Vagina (tissue), 2 donors: ENCODE measurements at places on chromosomes 4 and X. TPM values are rescaled to one million over a fixed set of nuclear protein-coding genes. Genes with fewer than 3 reads are reported as not detected.

DNA sequence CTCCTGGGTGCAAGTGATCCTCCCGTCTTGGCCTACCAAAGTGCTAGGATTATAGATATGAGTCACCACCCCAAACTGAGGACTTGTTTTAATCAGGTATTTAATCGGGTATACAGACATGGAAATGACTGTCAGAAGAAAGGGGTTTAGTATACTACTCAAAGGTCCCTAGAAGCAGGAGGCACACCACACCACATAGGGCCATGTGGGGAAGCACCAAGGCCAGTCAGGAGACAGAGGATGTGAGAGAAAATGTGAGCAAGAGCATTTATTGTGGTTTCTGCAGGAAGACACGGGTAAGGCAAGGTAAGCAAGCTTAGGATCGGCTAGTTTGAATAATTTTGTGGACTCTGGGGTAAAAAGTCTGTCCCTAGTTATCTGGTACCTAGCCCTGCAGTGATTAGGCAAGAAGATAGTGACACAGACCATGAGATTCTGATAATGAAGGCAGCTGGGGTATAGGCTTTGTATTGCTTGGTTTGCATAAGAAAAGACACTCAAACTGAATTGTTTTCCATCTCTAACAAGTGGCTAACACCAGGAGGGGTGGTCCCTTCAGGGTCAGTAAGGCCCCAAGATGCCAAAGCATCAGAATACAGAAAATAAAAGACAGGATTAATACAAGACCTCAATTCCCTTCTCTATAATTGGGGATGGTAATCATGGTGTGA lies 408.8 kb upstream of the F9 start:
- no peaks in the 10 kb centered on the region for H3K36me3 ChIP-seq
- H3K4me1 ChIP-seq = no peaks in the 10 kb centered on the region
- DNase-seq = no peak

DNA sequence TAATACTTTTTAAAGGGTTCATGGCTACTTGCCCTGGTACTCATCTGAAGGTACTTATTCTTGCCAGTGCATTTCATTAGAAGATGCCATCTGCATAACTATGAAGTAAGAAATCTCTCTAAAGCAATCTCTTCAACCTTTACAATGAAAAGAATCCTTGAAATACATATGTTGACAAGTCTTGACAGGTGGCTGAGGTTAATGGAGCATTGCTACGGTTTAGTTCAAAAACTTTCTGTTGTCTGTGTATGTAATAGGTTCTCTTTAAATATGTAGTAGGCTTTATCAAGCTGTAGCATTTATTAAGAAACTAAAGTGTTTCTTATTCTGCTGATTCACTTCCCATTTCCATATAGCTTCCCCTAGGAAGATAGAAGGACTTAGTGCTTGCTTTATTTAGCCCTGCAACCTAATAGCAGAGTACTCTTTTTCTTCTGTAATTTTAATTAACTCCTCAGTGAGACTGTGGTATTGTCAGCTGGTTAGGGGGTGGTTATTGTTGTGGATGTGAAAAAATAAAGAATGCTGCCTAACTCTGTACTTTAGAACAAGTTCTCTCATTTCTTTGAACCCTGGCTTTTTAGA lies 39.3 kb downstream of the SLAIN2 start:
- no peak overlapping the region for H3K27ac ChIP-seq
- H3K4me3 ChIP-seq = no peak overlapping the region
- no peaks in the 10 kb centered on the region for H3K27me3 ChIP-seq
- peaks cover 16% of the 10 kb centered on the region for H3K36me3 ChIP-seq
- H3K4me1 ChIP-seq = peaks cover 22% of the 10 kb centered on the region

TRIM60 gene
- not detected for total RNA-seq

ASB11 gene
- total RNA-seq = not detected

DNA sequence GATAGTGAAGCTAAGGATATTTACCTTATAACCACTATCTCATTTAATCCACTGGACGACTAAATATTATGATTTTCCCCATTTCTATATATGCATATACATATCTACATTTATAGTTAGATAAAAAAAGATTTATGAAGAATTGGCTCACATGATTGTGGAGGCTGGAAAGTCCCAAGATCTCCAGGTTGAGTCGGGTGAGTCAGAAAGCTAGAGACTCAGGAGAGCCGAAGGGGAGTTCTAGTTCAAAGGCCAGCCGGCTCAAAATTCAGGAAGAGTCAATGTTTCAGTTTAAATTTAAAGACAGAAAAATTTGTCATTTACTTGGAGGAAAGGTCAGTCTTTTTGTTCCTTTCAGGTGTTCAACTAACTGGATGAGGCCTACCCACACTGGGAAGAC lies 158.2 kb upstream of the CPEB2 start:
- no peaks in the 10 kb centered on the region for H3K4me1 ChIP-seq
- DNase-seq = no peak
- no peak overlapping the region for H3K4me3 ChIP-seq
- H3K27me3 ChIP-seq = no peaks in the 10 kb centered on the region

- no peaks in the 10 kb centered on the region for H3K27me3 ChIP-seq
- no peak for DNase-seq
- H3K27ac ChIP-seq = no peak overlapping the region
- no peaks in the 10 kb centered on the region for H3K4me1 ChIP-seq
Measured at GRCh38 chr4:25358515-25359275, 18.4 kb upstream of the ANAPC4 start.

- no peak overlapping the region for H3K27ac ChIP-seq
- no peaks in the 10 kb centered on the region for H3K36me3 ChIP-seq
- no peaks in the 10 kb centered on the region for H3K27me3 ChIP-seq
- H3K4me1 ChIP-seq = no peaks in the 10 kb centered on the region
- no peak for DNase-seq
Measured at GRCh38 chrX:112147206-112147605, 64.6 kb upstream of the TRPC5 start.

DNA sequence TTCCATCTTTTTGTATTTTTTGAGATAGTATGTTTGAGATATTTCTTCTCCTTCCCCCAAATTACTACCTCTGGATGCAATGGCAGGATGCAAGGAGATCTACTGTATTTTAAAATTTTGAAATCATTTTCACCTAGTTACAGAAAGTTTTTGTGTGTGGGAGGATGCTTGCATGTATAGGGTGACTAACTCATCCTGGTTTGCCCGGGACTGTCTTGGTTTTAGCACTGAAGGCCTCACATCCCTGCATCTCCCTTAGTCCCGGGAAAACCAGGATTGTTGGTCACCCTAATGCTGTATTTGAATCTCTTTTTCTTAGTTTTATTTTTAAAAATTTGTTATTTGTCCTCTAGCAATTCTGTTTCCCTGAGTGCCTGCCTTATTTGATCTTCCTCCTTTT lies 12.1 kb downstream of the SUPT20HL2 start:
- H3K4me3 ChIP-seq = no peak overlapping the region
- no peak overlapping the region for H3K27ac ChIP-seq
- DNase-seq = no peak
- no peaks in the 10 kb centered on the region for H3K4me1 ChIP-seq
- H3K36me3 ChIP-seq = no peaks in the 10 kb centered on the region

GRCh38 chrX:82589410-82589809 lies 918.7 kb upstream of the POU3F4 start:
- H3K4me1 ChIP-seq = no peaks in the 10 kb centered on the region
- H3K4me3 ChIP-seq = no peak overlapping the region
- no peaks in the 10 kb centered on the region for H3K36me3 ChIP-seq
- no peak overlapping the region for H3K27ac ChIP-seq

DNA sequence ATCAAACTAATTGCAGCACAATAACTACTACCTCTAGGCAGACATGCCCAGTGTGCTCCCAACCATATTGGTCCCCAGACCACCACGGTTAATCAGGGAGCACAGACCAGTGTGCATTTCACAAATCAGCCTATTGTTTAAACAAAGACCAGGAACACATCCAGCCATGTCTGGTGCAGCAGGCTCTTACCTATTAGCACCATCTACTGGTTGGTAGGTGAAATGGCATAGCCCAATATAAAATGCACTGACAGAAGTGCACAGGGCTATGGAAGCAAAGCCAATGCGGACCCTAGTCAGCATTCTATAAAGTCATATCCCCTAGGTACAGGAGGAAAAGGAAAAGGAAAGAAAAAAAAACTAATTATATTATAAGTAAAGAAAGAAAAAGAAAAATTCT lies 15.5 kb upstream of the CYLC1 start:
- H3K36me3 ChIP-seq = no peaks in the 10 kb centered on the region
- DNase-seq = no peak
- no peak overlapping the region for H3K27ac ChIP-seq
- H3K27me3 ChIP-seq = no peaks in the 10 kb centered on the region

NALF2 gene
- total RNA-seq = 0.49 TPM

GAR1 gene
- total RNA-seq = 6.4 TPM

DNA sequence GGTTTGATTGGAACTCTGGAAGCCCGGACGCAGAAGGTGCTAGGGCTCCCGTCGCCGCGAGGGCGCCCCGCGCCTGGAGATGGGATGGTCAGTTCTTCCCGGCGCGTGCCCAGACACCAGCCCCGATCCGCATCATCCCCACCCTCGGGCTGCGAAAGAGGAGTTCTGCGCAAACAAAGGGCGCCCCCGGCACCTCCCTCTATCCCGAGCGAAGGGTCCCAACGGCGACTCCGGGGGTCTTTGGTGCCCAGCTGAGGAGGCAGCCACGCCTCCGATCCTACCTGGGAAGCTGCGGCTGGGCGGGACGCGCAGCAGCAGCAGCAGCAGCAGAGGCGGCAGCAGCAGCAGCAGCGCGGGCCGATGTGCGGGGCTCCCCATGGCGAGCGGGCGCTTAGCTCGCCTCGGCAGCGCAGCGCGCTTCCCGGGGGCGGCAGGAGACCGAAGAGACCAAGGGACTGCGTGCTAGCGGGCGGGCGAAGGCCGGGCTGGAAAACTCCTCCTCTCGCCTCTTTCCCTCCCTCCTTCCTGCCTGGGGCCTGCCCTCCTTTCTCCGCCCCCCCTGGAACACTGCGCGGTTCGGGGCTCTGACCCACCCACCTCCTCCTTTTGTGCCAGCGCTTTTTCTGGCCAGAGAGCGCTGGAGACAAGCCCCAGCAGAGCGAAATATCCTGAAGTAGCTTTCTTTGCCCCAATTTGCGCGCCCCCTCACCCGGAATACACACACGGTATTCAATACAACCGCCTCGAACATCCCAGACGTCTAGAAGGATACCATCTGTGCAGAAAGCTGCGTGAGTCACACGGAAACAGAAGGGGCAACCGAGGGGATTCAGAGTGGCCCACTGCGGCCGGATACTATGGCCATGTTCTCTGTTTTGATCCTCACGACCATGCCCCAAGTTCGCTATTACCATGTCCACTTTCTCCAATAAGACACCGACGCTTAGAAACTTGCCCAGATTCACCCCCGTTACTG lies at the start of gene SRPX:
SRPX (minus strand) TSS at position 457 of the 976 bp plus-strand sequence; CDS start at position 378, 79 bp downstream.
- no peaks in the 10 kb centered on the region for H3K27me3 ChIP-seq
- no peak for DNase-seq
- no peaks in the 10 kb centered on the region for H3K36me3 ChIP-seq
- H3K4me1 ChIP-seq = no peaks in the 10 kb centered on the region

DNA sequence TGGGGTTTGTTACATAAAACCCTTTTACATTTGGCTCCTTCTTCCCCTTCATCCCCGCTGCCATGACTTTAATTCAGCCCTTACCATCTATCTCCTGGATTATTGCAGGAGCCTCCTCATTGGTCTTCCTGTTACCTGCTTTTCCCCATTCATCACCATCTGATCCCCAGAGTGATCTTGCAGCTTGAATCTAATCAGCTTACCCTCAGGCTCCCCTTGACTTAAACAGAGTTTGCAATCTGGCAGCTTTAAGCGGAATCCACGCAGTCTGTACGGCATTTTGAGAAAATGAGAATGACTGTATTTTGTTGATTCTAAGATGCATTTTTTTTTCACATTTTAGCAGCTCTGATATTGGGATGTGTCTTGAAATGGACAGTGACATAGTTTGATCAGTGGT lies 14.9 kb upstream of the PPEF1 start:
- H3K27me3 ChIP-seq = no peaks in the 10 kb centered on the region
- no peaks in the 10 kb centered on the region for H3K4me1 ChIP-seq
- H3K4me3 ChIP-seq = no peak overlapping the region
- H3K36me3 ChIP-seq = no peaks in the 10 kb centered on the region
- no peak overlapping the region for H3K27ac ChIP-seq
- no peak for DNase-seq
